ENCODE measurements at places on chromosomes 16 and 17.

DNA sequence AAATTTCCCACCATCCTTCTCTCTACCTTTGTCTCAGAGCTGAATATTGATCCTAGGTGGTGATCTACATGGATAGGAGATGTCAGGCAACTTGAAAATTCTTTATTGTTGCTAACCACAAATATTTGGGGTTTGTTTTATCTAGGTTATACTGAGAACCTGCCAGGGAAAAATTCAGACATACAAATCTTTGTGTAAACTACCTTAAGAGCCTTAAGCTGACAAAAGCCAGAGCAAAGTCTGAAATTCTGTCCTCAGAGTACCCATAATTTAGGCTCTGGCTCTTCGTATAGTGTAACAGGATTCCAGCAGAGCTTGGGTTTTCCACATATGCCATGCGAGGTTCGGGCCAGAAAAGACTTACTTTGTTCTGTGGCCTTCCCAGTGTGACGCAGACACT is 406.7 kb upstream of the MAF start:
- DNase-seq: no peak

GRCh38 chr16:66581246-66581952 is 2.1 kb downstream of the CMTM2 start:
- no peak for DNase-seq

GRCh38 chr16:66539623-66540469 is 10.1 kb downstream of the TK2 start:
- DNase-seq: no peak

GRCh38 chr17:50221266-50221863 is 19.9 kb upstream of the COL1A1 start:
- no peak for DNase-seq

DNA sequence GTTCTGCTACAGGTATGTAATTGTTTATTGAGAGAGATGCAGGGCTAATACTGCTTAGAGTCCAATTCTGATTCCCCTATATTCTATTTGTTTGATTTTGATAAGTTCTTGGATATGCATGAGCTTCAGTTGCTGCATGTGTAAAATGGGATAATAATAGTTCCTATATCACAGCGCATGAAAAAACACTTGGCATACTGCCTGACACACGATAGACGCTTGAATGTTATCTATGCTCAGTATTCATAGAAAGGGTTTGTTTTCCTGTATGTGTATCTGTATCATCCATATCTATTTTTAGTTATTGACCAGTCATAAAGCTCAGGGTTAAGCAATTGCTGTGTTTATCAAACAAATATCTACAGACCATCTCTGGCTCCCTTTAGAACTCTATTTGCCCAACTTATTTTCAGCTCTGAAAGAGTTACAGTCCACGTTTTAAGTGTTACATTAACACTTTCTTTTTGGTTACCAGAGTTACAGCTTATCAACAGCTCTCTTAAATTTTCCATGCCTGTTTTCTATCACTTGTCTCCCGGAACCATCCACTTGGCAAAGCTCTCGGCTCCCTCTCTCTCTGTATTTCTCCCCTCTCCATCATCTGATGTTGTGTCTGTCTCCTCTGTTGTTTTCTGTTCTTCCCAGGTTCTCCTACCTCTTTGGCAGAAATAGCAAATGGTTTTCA is 334.8 kb downstream of the CBLN1 start:
- no peak for DNase-seq

- DNase-seq: no peak
These were observed 80.1 kb upstream of the GNG13 start for GRCh38 chr16:880471-881171.

DNA sequence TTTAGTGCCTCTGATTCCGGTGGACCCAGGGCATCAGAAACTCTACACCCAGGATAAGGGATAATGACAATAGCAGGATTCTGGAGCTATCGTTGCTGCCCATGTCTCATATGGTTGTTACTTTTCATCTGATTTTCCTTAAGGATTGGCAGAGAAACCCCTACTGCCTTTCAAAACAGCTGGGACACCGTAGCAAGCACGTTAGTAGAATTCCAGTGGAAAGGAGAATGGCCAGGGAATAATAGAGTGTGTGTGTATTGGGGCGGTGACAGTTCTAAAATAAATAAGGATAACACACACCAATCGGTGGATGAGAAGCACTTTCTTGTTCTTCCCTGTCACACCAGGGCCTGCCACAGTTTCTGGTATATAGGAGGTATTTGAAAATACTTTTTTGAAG is 251.8 kb downstream of the HAPSTR1 start:
- DNase-seq: no peak

- no peak for DNase-seq
These were observed 10.5 kb upstream of the KRT38 start for GRCh38 chr17:41451154-41451728.

DNA sequence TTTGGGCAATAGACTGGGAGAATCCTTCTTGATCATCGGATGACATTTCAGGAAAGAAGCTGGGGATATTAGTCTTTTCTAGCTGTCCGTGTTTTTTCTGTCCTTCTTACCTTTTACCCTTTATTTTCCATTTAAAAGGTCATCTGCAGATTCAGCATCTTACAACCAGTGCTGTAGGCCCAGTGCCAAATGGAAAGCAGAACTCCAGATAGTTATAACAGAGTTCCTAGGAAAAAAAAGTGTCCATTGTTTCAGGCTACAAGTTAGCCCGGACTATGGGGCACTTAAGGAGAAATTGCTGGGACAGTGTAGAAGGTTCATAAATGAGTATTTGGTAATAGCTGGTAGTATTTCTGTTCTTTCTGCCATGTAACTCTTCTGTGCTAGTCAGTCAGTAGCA is 28.4 kb downstream of the LDHD start:
- no peak for DNase-seq

Measured in stimulated activated CD4-positive, alpha-beta T cell treated with anti-CD3 and anti-CD28 coated beads, TNF-alpha, amount 100 ng/mL, for 1 hour (primary cell).